Stimulated activated CD4-positive, alpha-beta T cell treated with anti-CD3 and anti-CD28 coated beads, TNF-alpha, amount 100 ng/mL, for 24 hours (primary cell): ENCODE measurements at places on chromosomes 6 and 20.
A peak's percentile ranks its signal among the peaks of the same experiment; 100 is the strongest.

DNA sequence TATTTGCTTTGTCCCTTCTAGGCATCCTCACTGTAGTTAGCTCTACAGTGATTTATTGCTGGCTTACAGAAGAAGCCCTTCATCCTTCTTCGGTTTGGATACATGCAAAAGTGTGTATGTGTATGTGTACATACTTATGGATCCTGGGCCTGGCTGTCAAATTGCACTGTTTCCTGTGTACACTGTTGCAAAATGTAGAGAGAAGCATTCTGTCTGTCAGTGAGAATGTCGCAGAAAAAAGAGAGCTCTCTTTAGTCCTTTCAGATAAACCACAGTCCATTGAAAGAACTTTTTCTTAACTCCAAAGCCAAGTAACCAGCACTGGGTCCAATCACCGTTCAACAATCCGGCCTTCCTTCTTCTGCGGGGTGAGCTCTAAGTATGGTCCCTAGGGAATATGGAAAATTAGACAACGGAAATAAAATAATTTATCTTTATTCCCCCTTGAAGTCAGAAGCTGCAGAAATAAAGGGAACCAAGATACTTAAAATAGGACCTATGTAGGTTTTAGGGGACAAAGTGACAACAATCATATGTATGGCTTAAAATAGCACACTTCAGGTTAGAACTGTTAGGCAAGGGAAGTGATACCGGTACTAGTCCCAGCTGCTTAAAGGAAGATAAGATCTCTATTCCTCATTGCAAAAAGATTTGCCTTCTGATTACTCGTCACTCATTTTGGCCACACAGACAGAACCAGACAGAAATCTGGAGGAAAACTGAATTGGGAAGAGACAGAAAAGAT lies 107.0 kb downstream of the CD83 start:
- DNase-seq, result no peak

DNA sequence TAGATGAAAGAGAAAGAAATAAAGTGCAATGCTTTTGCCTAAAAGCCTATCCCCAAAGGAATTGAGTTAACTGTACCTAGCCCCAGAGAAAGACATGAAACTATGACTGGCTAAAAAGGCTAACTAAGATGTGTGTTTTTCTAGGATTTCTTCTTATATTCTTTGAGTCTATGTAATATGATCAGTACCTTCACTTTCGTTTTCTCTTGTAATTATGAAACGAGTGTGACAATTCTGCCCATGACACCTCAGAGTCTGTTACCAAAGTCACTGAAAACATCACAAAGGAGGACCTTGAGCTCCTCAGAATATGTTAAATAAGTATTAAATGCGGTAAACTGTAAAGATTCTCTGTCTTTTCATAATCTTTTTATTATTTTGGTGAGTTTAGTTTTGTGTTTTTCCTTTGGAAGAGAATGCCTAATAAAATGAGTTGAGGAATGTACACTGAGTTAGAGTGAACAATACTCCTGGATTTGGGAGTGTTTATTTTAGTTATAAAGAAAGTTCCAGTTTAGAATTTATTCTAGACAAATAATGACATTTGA lies 141.3 kb downstream of the FUT9 start:
- no peak for DNase-seq

- no peak for DNase-seq
These were observed 1274.9 kb upstream of the GJE1 start for GRCh38 chr6:140857739-140858380.

GRCh38 chr20:2002365-2002764 lies 8.5 kb upstream of the PDYN start:
- no peak for DNase-seq

- DNase-seq, result no peak
These were observed 3.1 kb upstream of the TAB2 start for GRCh38 chr6:149314325-149314905.

- DNase-seq, result peak; percentile 41
These were observed 174.4 kb upstream of the RIN2 start for GRCh38 chr20:19583532-19584175.

DNA sequence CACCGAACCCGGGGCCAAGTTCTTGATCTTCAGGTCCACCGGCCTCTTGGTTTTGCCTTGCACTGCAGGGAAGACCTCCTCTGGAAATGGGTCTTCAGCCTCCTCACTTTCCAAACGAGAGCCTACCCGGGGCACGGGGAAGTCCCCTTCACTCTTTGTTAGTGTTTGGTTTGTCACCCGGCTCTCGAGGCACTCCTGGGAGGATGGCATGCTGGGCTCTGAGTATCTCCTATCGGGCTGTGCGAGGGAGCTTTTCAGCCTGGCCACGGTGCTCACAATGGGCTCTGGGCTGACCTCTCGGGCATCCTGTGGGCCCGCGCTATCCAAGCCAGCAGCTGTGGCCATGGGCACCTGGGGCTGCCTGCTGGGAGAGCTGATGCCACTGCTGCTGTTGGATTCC lies 8.1 kb downstream of the TAGAP start:
- no peak for DNase-seq

- no peak for DNase-seq
These were observed 3.8 kb downstream of the ZNF335 start for GRCh38 chr20:45968081-45968671.

DNA sequence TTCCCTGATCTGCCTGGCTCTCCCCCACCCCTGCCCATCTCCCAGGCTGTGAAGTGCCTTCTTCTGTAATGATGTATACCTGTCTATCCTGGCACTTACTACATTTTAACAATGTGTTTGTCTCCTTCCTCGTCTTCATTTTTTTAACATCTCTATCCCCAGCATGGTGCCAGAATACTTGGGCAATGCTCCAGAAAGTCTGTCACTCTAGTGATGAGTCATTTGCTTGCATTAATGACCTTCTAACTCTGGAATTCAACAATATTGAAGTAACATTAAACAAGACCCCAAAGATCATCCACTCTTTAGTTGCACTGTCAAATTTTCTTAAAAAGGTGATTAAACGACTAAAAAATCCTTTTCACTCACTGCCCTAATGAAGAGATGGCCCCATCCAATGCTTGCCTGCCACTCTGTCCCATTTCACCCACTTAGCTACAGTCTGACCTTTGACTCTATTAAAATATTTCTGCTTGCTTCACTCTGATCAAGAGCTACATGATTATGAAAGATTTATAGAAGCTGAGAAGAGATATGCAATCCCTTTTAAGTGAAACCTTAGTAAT lies 7.7 kb upstream of the KLHL31 start:
- no peak for DNase-seq

DNA sequence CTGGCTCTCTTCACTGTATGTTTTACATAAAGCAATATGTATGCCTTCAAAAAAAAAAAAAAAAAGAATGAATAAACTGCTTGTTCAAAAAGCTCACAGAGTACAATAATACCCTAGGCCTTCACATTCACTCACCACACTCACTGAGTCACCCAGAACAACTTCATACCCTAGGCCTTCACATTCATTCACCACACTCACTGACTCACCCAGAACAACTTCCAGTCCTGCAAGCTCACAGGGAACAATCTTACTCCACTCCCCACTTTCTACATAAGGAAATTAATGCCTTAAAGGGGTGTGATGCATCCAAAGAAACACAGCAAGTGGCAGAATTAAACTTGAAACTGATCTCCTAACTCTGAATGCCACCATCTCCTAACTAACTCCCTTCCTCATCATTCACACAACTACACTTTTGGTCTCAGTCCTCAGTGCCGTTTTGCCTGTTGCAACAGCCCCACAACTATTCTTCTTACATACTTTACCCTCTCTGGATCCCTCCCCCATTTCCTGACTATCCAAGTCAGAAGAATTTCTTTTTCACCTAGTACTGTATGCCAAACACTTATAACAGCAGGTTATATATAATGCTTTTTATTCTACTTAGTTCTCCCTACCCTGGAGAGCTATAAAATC lies 34.2 kb downstream of the NHSL1 start:
- DNase-seq, result no peak

DNA sequence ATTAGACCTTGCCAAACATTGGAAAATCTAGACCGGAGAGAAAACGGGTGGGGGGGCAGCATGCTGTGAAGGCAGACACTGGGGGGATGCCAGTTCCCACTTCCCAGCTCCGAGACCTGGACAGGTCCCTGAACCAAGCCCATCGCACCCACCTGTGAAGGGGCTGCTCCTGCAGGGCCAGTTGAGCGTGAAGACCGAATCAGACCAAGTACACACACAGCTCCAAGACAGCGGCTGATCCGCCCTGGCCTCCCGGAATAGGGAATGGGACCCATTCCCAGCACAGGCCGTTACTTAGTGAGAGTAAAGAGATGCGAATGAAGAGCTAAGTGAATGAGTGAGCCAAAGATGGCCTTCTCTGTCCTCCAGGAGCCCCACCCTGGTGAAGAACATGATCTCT lies 41.5 kb upstream of the MDFI start:
- DNase-seq, result no peak

DNA sequence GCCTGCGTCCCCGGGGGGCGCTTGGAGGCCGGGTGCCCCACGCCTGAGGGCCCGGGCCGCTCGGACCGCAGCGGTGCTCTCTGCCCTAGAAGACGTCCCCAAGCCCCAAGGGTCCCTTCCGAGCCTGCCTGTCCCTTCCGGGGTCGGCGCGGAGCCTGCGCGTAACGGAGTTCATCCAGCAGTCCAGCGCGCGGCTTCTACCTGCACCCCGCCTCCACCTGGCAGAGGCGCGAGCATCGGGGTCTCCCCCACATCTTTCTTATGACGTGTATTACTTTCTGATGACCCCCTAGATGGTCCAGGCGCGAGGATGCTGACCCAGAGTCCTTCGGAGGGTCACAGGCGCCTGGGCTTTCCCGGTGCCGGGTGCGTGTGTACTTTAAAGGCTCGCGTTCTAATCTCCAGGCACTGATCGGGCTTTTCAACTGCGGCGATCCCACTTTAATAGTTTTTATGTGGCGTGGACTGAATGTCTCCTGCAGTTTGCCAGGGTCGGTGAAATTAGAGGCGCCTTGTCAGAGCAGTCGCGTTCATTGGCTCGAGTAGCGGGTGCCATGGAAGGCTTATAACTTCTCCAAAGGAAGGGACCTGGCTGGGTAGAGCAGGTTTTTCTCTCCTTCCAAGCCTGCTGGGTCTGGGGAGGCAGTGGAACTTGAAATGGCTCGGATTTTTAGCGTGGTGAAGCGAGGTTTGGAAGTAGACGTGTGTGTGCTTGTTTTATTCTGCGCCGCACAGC lies 912 bp downstream of the EYA4 start:
- DNase-seq, result no peak
